ENCODE measurements at places on chromosomes 1 and 21.

- no peak for DNase-seq
Observed at GRCh38 chr1:214676747-214677146, 73.8 kb downstream of the CENPF start.

- DNase-seq = no peak
Observed at GRCh38 chr1:43521756-43522155, 8.9 kb upstream of the PTPRF start.

GRCh38 chr21:33916200-33916567 is 580 bp upstream of the ATP5PO start:
- DNase-seq = no peak

DNA sequence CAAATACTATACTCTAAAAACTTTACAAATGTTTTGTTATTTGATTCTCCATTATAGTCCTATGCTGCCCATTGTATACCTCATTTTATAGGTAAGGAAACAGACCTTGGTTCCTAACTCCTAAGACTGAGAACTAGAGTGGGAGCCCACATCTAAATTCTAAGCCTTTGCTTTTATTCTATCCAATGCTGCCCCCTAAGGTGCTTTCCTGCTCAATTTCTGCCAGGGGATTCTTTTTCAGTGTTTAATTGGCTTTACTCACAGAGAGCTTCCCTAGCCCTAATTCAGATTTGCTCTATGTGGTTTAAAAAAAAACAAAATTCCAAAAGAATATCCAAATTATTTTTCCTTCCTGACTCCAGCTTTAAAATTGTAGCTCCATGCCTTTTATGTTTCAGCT is 64.5 kb downstream of the KIF14 start:
- no peak for DNase-seq
